Left lung (tissue), 14 donors: ENCODE measurements at places on chromosomes 3 and 15. TPM values are rescaled to one million over a fixed set of nuclear protein-coding genes. Genes with fewer than 3 reads are reported as not detected.

- DNase-seq: no peak
Observed at GRCh38 chr3:160081958-160082533, 93.4 kb downstream of the IL12A start.

Gene ABCC5
- polyA plus RNA-seq: 77.3 TPM

GRCh38 chr3:182909318-182910040 is 70.9 kb downstream of the DCUN1D1 start:
- no peak for DNase-seq

DNA sequence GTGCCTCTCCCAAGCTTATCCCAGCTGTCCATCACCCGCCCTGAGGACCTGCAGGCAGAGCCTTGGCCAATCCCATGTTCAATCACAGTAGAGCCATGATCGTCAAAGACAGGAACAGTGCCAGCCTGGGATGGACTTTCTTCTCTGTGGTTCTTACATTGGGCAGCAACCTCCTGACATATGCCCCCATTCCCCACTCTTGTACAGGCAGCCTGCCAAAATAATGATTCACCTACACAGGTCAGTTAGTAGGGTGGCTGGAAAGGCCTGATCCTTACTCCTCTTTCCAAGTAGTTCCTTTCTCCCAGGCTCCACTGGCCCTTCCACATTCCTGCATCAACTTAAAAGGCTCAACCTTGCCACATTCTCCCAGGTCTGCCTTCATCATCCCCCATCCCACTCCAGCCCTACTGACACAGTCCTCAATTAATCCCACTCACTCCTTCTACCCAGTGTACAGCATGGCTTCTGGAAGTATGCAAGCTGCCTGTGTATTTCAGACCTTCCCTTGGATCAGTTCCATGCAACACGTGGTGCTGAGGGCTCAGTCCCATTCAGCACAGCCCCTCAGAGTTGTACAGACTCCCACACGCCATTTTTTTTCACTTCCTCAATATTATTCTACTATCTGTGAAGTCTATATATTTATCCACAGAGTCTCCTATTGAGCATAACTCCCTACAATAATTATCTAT is 189.8 kb downstream of the NTRK3 start:
- DNase-seq: no peak

Gene GPR171
- polyA plus RNA-seq: 1.3 TPM

Gene MRAS
- 23.6 TPM for polyA plus RNA-seq

GRCh38 chr15:100439514-100439913 is 89.2 kb downstream of the CERS3 start:
- peak; percentile 45 for DNase-seq

DNA sequence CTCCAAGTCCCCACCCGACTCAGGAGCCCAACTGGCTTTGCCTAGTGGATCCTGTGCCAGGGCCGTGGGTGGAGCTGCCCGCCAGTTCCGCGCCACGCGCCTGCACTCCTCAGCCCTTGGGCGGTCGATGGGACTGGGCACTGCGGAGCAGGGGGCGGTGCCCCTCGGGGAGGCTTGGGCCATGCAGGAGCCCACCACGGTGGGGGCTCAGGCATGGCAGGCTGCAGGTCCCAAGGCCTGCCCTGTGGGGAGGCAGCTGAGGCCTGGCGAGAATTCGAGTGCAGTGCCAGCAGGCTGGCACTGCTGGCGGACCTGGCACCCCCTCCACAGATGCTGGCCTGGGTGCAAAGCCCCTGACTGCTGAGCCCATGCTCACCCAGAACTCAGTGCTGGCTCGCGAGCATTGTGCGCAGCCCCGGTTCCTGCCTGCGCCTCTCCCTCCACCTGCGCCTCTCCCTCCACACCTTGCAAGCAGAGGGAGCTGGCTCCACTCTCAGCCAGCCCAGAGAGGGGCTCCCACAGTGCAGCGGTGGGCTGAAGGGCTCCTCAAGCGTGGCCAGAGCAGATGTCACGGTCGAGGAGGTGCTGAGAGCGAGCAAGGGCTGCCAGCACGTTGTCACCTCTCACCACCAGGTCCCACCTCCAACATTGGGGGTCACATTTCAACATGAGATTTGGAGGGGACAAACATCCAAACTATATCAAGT is 122.7 kb downstream of the USP13 start:
- DNase-seq: no peak

Gene GABRA5
- polyA plus RNA-seq: 0.15 TPM

DNA sequence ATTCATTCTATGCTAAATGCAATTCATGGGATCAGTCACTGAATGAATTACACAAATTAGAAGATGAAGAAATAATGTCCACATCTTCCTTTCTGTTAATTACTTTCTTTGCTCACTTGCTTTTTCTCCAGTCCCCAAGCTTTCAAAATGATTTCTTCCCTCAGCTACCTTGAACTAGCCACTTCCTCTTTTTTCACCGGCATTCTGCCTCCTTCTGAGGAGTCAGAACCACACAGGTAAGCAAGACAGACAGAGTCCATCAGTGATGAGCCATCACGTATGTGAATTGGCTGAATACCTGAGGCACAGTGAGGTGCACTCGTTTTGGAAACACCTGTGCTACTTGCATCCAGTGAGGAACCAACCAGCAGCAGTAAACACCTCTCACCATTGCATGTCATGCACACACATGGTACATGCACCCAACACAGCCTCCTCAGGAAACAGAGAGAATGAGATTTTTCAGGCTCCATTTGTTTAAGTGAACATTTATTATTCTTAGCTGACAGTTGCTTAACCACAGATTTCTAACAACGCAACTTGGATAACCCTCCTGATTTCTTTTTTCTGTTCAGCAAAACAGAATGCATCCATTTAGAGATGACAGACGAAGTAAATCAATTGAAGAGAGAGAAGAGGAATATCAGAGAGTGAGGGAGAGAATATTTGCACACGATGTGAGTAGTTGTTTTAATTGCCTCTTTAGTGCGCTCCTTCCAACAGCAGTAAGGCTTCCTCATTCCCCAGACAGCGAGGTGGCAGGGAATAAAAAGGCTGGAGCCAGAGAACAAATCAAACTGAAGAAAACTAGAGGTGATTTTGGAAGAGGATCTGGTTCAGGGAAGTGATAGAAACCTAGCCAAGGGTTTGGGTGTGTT is 69.3 kb downstream of the ARPP21 start:
- DNase-seq: no peak

DNA sequence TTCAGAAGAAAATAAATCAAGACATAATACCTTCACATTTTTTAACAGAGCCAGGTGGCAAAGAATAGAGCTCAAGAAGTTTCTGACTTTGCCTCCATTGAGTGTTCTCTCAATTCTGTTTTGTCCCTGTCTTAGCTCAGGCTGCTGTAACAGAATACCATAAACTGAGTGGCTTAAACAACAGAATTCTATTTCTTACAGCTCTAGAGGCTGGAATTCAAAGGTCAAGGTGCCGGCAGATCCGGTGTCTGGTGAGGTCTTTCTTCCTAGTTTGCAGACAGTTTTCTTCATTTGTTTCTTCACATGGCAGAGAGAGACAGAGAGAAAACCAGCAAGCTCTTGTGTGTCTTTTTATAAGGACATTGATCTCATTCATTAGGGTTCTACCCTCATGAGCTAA is 25.6 kb downstream of the IQCH start:
- no peak for DNase-seq

DNA sequence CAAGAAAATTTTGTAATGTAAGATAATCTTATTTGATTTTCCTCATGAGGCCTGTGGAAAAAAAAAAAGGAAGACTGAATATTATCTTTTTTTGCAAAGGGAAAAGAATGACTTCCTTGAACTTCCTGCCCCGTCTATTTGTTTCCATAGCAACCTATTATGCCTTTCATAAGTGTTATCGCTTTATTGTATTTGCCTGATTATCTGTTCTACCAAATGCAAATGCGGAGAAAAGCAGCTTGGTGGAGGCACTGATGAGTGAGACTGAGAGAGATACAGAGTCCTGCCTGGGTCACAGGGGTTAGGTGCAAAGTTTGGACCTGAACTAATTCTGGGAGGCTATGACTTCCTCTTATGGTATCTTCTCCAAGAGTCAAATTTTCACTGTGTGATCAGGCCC is 334.0 kb upstream of the KCNMB2 start:
- DNase-seq: no peak

GRCh38 chr15:65371976-65372786 is 5.6 kb downstream of the IGDCC3 start:
- no peak for DNase-seq

GRCh38 chr15:95409626-95410310 is 920.7 kb upstream of the NR2F2 start:
- peak; percentile 83 for DNase-seq

GRCh38 chr3:29286478-29287240 is 5.8 kb downstream of the RBMS3 start:
- DNase-seq: no peak

Gene ARL8B
- polyA plus RNA-seq: 60.3 TPM

- no peak for DNase-seq
Observed at GRCh38 chr3:27220166-27220565, 149.0 kb downstream of the NEK10 start.

Gene SERF2
- 612 TPM for polyA plus RNA-seq

Gene SUCLG2
- 52.7 TPM for polyA plus RNA-seq

Gene ANO10
- 35.6 TPM for polyA plus RNA-seq

GRCh38 chr3:50317300-50317699 is 5.2 kb downstream of the HYAL2 start:
- DNase-seq: no peak

Gene MYLK
- polyA plus RNA-seq: 397 TPM

DNA sequence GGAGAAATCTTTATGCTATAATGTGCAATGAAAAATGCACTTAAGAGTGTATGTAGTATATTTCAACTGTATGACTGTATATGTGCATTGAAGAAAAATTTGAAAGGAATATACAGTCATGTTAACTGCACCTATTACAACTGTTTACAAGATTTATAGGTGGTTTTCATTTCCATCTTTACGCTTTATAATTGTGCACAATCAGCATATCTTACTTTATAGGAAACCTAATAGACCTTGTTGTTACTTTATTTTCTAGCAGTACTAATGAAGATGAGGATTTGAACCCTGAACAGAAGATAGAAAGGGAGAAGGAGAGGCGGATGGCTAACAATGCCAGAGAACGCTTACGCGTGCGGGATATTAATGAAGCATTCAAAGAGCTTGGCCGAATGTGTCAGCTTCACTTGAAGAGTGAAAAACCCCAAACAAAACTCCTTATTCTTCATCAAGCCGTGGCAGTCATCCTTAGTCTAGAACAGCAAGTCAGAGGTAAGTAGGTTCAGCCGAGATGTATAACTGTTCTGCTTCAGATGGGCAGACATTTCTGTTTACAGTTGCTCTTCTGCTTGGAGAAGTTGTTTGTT is 103.4 kb upstream of the CGNL1 start:
- DNase-seq: no peak

DNA sequence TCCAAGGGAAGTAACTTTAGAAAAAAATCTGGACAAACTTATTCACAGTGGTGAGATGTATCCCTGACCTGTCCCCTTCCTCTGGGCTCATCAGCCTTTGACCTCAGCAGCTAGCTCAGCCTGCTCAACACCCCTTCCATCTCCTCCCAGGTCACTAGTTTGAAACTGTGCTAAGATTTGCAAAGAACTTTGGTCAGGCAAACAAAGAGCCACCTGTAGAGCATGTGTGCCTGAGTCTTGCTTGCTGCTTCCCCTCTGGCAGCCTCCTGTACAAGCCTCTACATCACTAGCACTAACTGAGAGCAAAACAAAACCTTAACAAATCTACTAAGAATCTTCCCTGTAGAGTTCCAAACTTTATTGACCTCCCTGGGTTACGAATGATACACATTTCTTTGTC is 43.9 kb downstream of the NR1I2 start:
- DNase-seq: no peak

DNA sequence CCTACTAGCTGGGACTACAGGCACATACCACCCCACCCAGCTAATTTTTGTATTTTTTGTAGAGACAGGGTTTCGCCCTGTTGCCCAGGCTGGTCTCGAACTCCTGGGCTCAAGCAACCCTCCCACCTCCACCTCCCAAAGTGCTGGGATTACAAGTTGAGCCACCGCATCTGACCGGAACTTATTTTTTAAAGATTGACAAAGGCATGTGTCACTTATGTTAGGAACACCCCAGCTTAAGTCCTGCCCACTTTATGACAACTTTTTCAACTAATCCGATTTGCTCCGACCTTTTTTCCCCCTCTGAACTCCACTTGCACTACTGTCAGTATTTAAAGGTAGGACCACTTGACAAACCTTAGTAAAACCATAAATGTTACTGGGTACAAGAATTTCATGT is 211.6 kb upstream of the NR2E3 start:
- DNase-seq: no peak

GRCh38 chr3:277873-278272 is 81.3 kb downstream of the CHL1 start:
- no peak for DNase-seq

- no peak for DNase-seq
Observed at GRCh38 chr3:32340039-32340438, 51.6 kb upstream of the CMTM7 start.

DNA sequence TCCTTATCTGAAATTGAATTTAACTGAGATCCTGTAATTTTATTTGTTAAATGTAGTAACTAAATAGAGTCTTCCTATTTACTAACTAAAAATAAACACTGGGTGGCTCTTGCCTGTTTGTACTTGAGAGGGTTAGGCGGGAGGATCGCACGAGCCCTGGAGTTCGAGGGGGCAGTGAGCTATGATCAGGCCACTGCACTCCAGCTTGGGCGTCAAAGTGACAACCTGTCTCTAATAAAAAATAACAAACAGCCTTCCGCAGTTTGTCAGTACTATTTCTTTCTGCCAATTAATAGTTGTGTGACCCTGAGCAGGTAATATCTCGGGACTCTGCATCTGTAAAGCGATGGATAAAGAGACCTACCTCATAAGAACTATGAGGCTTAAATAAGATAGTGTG is 768 bp upstream of the PDE12 start:
- no peak for DNase-seq

Gene CBLB
- 43.8 TPM for polyA plus RNA-seq

GRCh38 chr3:149224736-149225594 is 3.3 kb upstream of the CP start:
- DNase-seq: no peak

DNA sequence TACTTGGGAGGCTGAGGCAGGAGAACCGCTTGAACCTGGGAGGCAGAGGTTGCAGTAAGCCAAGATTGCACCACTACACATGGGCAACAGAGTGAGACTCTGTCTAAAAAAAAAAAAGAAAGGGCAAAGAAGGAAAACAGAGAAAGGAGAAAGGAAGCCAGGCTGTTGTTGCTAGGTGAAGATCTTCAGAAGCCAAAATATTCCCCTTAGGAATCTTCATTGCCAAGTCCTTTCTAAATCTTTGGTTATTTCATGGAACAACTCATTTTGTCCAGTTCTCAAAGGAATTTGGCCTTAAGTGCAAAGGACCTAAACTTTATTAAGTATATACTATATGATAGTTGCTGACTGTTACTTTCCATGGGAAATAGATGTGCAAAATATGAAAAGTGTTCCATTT is 59.2 kb upstream of the OSBPL11 start:
- no peak for DNase-seq

Gene CYB561D2
- 11.7 TPM for polyA plus RNA-seq

- DNase-seq: peak; percentile 91
Observed at GRCh38 chr15:90184786-90185704, 16.1 kb upstream of the SEMA4B start.

Gene MASP1
- 3.2 TPM for polyA plus RNA-seq

Gene GABRB3
- polyA plus RNA-seq: 4.0 TPM

- no peak for DNase-seq
Observed at GRCh38 chr3:157119369-157119951, 40.5 kb downstream of the CCNL1 start.

Gene ZBTB47
- polyA plus RNA-seq: 10.4 TPM

GRCh38 chr3:62987721-62988120 is 112.5 kb upstream of the CADPS start:
- DNase-seq: no peak

Gene P2RY13
- polyA plus RNA-seq: 1.1 TPM

GRCh38 chr15:29135309-29135657 is 134.3 kb downstream of the NSMCE3 start:
- DNase-seq: no peak
